ENCODE measurements at places on chromosomes 3 and 15.

- no peak for DNase-seq
Measured at GRCh38 chr3:138401834-138402233, 32.6 kb upstream of the ESYT3 start.

DNA sequence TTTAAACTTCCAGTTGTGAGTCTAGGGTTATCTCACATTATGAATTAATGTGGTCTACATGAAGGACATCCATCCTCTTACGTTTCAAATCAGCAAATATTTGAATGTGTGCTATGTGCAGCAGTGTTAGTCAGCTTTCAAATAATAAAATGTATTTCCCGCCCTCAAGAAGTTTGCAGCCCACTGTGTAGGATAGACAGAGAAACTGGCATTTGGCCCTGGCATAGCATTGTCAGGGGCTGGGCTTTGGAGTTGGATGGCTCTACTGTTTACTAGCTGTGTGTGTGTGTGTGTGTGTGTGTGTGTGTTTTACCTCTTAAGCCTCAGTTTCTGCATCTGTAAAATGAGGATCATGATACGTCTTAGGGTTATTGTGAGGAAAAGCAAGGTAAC, 400.5 kb upstream of the C2CD4B start:
- DNase-seq = no peak

- no peak for DNase-seq
Measured at GRCh38 chr3:42345811-42346210, 64.6 kb downstream of the LYZL4 start.

DNA sequence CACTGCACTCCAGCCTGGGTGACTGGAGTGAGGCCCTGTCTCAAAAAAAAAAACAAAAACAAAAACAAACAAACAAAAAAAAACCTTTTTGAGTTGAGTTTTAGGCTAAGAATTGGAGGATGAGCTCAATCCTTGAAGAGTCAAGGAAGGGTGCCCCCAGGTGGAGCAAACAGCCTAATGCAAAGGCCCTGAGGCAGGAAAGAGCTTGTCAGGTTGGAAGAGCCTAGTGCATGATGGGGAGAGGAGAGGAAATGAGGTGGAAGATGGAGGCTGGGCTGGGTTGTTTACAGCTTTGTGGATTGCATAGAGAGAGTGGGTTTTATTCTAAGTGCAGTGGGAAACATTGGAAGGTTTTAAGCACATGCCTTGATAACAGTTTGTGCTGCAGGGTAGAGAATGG, 2.1 kb upstream of the SNX22 start:
- no peak for DNase-seq

DNA sequence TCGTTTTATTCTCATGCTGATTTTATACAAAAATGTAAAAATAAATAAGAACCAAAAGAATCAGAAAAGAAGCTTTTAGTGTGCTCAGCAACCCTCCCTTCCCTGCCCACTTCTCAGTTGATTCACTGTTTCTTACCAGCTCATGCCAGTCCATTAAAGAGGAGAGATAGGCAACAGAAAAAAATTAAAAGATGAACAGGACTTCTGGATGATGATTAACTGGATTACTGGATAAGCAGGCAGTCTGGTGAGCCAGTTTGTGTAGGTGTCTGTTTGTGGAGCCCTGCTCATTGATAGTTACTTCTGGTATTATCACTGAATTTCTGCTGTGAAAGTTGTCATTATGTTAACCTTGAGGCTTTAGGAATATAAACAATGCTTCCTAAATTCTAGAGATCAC, 15.1 kb upstream of the GPR171 start:
- DNase-seq = no peak

DNA sequence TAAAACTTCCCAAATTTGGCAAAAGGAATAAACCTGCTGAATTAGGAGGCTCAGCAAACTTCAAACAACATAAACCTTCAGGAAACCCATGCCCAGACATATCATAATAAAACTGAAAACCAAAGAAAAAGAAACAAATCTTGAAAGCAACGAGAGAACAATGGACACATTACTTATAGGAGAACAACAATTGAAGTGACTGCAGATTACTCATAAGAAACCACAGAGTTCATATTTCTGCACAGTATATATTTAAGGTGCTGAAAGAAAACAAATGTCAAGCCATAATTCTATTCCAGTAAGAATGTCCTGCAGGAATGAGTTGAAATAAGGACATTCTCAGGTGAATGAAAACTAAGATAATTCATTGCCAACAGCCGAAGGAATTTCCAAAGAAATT, 80.8 kb upstream of the PROK2 start:
- DNase-seq = no peak

- DNase-seq = no peak
Measured at GRCh38 chr15:87365186-87365585, 891.4 kb downstream of the NTRK3 start.

DNA sequence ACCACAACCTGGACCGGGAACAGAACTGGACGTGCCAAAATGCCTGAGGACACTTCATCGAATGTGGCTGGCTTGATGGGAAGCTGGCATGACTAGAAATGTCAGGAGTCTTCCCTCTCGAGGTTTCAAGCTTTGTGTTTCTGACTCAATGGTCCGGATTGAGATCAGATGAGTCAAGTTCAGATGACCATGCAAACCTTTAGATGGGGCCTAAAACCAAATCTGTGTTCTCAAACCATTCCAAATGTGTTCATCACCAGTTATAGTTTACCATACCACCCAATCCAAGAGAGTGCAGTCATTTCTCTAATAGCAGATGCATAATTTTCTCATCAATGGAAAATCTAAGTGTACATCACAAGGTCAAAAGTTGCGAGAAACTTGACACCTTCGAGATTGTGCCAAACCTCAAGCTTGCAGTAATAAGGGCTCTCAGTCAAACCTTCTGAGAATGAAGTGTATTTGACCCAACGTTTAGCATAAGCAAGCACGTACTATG, 369.1 kb downstream of the RORA start:
- DNase-seq = no peak

DNA sequence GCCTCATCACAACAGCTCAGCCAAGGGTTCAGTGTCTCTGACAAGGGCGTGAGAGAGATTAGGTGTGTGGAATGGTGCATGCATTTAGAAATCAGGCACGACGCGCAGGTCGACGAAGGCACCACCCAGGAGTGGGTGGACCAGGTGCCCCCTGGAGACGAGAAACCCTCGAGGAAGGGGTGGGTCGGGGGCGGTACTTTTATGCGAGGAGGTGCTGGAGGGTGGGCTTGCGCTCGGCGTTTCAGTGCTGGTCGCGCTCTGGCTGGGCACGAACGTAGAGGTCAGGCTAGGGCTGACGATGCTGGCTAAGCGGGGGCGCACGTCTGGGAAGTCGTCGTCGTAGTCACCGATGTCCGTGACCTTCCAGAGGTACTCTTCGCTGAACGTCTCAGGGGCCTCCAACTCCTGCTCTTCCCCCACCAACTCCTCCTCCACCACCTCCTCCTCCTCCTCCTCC, 393 bp downstream of the ERICH6 start:
- DNase-seq = no peak

DNA sequence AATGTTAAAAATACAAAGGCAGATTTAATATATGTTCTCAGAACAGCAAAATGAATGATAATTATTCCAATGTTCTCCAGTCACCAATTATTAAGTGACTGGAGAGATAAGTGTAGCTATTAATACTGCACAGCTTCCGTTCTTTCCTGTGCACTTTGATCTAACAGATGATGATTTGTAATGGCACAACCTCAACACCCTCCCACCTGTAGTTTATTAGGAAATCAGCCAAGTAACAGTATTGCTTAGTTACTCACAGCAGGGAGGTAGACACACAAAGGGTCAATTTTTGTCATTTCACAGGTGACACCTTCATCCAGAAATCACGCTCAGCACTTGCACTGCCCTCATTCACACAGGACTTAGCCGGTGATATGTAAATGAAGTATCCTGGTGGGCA, 688.1 kb downstream of the EPHA3 start:
- DNase-seq = no peak

GRCh38 chr3:189267981-189268613, 96.3 kb downstream of the TPRG1 start:
- DNase-seq = no peak

DNA sequence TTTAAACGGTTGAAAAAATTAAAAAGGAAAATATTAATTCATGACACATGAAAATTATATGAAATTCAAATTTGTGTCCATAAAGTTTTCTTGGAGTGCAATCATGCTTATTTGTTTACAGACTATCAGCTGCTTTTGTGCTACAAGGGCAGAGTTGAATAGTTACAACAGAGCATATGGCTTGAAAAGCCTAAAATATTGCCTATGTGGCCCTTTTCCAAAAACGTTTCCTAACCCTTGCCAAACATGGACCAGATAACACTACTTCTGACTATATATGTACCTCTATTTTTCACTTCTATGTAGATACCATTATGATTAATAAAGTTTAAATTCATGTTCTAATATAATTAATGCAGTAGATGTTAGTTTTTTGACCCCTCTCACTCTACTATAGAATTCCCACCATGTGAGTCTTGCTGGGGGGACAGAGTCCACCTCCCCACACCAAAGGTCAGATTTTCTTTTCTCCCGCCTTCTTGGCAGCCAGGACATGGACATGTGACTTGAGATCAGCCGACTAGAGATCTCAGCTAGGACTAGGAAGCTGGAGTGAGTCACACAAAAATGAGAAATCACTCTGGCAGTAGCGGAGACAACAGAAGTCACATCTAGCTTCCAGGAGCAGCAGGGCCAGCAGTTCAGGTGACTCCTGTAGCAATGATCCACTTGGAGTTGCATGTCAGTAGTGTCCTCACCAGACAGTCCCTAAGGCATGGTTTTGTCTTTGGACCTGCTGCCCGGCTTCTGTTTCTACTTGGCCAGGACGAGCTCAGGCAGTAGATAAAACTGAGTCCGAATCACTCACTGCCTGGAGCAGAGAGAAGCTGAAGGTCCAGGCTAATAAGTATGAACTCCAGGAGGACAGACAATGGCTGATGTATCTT, 22.4 kb downstream of the CIAO2A start:
- no peak for DNase-seq

DNA sequence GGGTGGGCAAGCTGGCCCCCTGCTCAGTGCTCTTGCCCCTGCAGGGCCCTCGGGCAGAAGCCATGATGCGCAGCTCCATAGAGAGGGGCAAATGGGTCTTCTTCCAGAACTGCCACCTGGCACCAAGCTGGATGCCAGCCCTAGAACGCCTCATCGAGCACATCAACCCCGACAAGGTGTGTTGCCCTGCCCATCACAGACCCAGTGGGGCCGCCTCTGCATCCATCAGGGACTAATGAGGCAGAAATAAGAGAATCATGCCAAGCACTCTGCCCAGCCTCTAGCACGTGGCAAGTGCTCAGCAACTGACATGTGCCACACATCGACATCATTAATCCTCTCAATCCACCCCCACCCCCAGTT, 49.4 kb downstream of the SEMA3G start:
- no peak for DNase-seq

DNA sequence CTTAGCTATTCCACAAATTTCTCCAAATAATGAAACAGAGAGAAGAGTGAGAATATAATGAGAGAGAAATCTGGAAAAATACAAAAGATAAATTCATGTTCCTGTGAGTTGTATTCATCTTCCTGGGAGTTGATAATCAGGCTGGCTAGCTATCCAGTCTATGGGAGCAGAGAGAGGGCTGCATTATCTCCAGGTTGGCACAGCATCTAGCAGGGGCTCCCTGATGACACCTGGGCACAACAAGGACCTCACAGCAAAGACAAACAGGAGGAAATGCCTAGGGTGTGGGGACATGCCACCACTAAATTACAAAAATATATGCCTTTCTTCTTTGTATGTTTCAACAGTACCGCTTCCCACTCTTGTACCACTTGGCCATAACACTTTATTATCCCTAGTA, 1.9 kb downstream of the EHD4 start:
- no peak for DNase-seq

GRCh38 chr3:73521734-73522336, 102.9 kb downstream of the PDZRN3 start:
- no peak for DNase-seq

DNA sequence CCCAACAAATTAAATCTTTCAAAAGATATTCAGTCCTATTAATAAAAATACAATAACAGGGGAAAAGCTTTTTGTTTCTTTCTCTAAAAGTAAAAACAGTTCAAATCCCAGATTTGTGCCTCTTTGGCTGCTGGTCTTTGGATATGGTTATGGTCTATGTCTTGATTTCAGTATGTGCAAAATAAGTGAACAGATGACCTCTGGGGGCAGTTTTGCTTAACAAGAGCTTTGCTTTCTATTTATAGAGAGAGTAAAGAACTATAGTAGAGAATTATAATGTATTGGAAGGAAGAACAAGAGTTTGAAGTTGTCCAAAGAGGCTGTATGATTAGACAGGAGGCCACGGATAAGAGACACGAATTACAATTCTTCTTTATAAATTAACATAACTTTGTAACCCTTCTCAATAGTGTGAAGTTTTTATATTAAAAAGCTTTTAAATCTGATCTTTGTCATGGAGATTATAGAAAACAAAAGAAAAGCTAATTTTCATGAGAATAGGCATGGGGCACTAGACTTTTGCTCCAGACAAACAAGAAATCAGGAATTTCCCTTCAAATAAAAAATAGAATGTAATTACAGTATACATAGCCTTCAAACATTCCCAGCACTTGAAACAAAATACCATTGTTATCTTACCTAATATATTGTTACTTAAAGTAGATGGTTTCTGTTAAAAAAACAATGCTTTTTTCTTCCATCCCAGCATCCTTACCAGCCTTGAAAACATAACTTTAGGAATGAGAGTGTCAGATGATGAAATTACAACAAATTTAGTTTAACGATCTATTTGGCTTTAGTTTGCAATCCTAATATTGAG, 432.7 kb upstream of the ARHGEF26 start:
- DNase-seq = no peak
